ENCODE measurements at places on chromosomes 12 and 14. TPM values are rescaled to one million over a fixed set of nuclear protein-coding genes. Genes with fewer than 3 reads are reported as not detected.

- peak; percentile 6 for DNase-seq
- H3K27ac ChIP-seq = no peak overlapping the region
- H3K4me1 ChIP-seq = no peaks in the 10 kb centered on the region
- no peaks in the 10 kb centered on the region for H3K36me3 ChIP-seq
- H3K27me3 ChIP-seq = no peaks in the 10 kb centered on the region
Measured at GRCh38 chr12:91565246-91565645, 382.6 kb upstream of the DCN start.

- no peak overlapping the region for H3K27ac ChIP-seq
- H3K4me3 ChIP-seq = no peak overlapping the region
- no peaks in the 10 kb centered on the region for H3K27me3 ChIP-seq
- H3K36me3 ChIP-seq = peaks cover 19% of the 10 kb centered on the region
Measured at GRCh38 chr12:51076236-51076930, 7.0 kb downstream of the CSRNP2 start.

GRCh38 chr14:55688566-55688965 is 108.6 kb downstream of the KTN1 start:
- H3K4me1 ChIP-seq = peaks cover 19% of the 10 kb centered on the region
- no peak overlapping the region for H3K27ac ChIP-seq
- H3K36me3 ChIP-seq = peaks cover 15% of the 10 kb centered on the region

DNA sequence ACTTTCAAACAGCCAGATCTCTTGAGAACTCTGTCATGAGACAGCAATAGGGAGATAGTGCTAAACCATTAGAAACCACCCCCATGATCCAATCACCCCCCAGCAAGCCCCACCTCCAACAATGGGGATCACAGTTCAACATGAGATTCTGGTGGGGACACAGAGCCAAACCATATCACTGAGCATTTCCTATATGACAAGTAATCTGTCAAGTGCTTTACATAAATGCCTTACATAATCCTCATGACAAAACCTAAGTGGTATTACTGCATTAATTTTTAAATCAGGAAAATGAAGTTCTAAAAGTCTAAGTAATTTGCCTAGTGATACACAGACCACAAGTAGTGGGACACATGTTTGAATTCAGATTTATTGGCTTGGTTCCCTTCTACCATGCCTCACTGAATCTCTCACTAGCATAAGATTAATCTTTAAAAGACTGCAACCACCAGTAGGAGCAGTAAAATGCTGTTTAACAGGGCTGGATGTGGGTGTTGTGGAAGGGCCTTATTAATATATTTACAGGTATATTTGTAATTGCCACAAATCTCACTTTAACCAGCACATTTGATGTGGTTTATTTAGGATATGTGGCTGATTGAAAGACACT is 323.1 kb upstream of the FBXO33 start:
- H3K4me3 ChIP-seq = no peak overlapping the region
- H3K4me1 ChIP-seq = no peaks in the 10 kb centered on the region
- H3K27ac ChIP-seq = no peak overlapping the region

DNA sequence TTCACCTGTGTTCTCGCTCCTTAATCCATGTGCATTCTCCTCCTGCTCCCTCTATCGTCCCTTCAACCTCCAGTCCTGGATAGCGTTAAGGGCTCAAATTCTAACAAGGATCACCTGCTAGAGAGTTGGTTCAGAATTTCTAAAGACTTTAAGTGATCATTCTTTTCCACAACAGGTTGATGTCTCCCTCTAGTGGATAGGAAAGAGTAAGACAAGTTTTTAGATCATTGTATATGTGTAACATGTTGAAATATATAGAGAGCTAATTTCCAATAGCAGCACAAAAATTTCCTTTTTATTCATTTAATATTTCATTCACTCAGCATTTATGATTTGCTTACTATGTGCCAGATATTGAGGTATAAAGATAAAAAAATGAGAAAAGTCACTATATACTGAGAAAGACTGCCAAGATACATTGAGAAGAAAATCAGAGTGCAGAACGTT is 9.3 kb upstream of the ESR2 start:
- H3K27ac ChIP-seq = no peak overlapping the region
- H3K4me3 ChIP-seq = no peak overlapping the region
- H3K27me3 ChIP-seq = peaks cover 2% of the 10 kb centered on the region
- H3K36me3 ChIP-seq = no peaks in the 10 kb centered on the region

- no peak overlapping the region for H3K27ac ChIP-seq
- H3K4me3 ChIP-seq = no peak overlapping the region
- peaks cover 54% of the 10 kb centered on the region for H3K27me3 ChIP-seq
- DNase-seq = no peak
Measured at GRCh38 chr12:132427999-132428935, 61.7 kb upstream of the FBRSL1 start.

DNA sequence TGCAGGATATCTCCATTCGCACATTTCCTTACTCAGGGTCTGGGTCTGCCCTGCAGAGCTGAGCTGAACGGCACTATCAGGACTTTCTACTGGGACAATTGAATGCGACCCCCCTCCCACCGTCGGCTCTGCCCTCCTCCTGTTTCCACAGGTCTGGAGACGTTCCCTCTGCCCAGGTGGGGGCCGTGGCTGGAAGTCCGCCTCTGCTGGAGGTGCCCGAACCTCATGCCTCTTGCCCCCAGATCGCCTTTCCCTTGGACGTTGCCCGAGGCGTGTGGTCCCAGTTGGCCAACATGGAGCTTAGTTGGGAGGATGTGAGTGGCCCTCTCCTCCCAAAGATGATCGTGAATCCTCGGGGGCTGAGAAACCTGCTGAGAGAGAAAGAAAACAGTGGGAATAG is 21.2 kb upstream of the KLC1 start:
- no peaks in the 10 kb centered on the region for H3K36me3 ChIP-seq
- H3K4me3 ChIP-seq = no peak overlapping the region
- H3K4me1 ChIP-seq = peaks cover 13% of the 10 kb centered on the region
- no peak overlapping the region for H3K27ac ChIP-seq
- no peak for DNase-seq

GRCh38 chr12:23862701-23863100 is 86.8 kb downstream of the SOX5 start:
- no peak for DNase-seq
- H3K4me1 ChIP-seq = no peaks in the 10 kb centered on the region
- no peak overlapping the region for H3K4me3 ChIP-seq
- no peaks in the 10 kb centered on the region for H3K27me3 ChIP-seq
- H3K27ac ChIP-seq = no peak overlapping the region

GAS2L3 gene
- polyA plus RNA-seq = 6.1 TPM

RBP5 gene
- polyA plus RNA-seq = 0.38 TPM

SMIM41 gene
- not detected for polyA plus RNA-seq

RPS6KA5 gene
- 0.61 TPM for polyA plus RNA-seq

SHMT2 gene
- polyA plus RNA-seq = 184 TPM

All from GM23248 (cell line).